ENCODE measurements at places on chromosomes 1 and 21.

GRCh38 chr1:245856944-245857531, 650.0 kb downstream of the SMYD3 start:
- DNase-seq, result no peak

DNA sequence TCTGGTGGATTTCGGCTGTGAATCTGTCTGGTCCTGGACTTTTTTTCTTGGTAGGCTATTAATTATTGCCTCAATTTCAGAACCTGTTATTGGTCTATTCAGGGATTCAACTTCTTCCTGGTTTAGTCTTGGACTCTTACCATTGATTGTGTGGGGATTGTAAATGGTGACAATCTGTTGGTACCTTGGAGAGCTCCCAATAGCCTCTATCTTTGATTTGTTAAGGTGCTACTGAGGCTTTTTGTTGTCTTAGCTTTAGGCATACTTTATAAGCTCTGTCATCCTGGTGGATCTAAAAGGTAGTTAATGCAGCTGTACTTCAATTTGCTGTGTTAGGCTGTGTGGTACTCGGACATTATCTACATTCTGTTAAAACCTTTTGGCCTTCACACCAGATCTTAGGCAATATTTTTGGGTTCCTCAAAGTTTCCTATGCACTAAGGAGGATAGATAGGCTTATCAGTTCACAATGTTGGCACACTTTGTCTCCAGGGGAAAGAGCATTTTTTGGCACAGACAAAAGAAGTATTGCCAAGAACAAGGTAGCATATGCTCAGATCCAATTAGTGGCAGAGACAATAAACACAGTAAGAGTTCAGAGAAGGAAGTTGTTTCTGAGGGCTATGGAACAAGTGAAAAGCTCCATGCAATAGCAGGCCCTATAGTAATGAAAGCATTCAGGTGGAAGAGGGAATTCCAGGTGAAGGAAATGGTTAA, 230.4 kb downstream of the PDE4B start:
- no peak for DNase-seq

DNA sequence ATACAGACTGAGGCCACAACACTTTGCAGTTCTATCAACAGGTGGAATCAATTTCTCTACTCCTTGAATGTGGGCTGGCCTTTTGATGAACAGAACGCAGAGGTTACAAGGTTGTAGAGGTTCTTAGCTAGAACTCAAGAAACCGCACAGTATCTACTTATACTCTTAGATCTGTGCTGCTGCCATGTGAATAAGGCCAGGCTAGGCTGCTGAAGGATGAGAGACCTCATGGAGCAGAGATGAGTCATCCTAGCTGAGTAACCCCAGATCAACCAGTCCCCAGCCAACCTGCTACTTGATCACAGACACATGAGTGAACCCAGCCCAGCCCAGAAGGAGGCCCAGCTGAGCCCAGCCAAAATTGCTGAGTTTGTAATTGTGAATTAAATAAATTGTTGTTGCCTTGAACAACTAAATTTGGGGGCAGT, 35.3 kb upstream of the BCAR3 start:
- DNase-seq, result no peak

- DNase-seq, result no peak
These were observed 234.9 kb downstream of the NPHP4 start for GRCh38 chr1:5757187-5757805.

GRCh38 chr1:203644191-203644590, 17.6 kb downstream of the ATP2B4 start:
- no peak for DNase-seq

All from NCI-H1694 (cell line).